ENCODE measurements at places on chromosomes 11 and 22.

DNA sequence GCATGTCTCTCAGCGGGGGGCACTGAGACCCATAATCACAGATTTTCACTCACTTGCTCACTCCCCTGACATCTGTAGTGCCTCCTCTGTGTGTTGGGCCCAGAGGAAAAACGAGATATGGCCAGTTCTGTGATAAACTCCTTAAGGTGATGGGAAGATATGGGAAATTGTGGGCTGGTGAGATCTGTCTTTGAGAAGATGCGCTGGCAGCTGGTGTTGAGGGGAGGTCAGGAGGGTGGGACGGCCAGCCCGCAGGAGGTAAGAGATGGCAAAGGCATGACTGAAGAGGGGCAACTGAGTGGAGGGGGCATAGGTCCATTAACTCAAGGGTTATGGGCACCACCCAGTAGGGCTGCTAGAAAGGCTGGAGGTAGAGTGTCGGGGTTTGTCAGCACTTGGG is 60.1 kb upstream of the CLTCL1 start:
- DNase-seq, result no peak

DNA sequence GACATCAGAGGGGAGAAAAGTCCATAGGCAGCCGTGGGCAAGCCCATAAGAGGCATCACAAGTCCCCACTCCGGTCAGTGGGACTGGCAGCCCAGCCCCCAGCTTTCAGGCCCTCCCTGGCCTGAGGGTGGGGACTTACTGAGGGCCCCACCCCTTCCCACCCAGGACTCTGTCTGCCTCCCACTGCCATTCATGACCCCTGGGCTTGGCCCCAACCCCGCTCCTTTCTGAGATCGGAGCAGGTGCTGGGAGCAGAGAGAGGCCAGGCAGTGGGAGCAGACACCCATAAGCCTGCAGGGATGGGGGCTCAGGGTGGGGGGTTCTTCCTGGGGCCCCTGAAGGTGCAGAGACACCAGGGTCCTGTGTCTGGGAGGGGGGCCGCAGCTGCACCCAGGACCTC is 5.1 kb downstream of the UPK2 start:
- DNase-seq, result no peak

DNA sequence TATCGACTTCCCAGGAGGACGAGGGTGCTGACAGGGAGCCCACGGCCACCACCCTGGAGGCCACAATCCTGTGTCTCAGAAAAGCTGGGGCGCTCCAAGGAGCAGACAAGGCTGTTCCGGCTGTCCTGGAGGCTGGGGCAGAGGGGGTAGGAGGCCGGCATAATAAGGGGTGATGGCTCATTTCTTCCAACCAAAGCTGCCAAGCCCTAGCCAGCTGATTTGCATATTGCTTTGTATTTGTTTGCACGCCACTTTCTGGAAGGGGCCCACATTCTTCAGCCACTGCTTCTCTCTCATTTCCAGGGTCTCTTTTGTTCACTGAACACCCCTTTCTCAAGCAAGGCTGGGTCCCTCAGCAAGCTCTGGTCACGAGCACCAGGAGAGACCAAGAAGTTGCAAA is 4.7 kb downstream of the PDE2A start:
- DNase-seq, result no peak

- no peak for DNase-seq
Measured at GRCh38 chr22:22519591-22519990, 479 bp downstream of the ZNF280A start.

DNA sequence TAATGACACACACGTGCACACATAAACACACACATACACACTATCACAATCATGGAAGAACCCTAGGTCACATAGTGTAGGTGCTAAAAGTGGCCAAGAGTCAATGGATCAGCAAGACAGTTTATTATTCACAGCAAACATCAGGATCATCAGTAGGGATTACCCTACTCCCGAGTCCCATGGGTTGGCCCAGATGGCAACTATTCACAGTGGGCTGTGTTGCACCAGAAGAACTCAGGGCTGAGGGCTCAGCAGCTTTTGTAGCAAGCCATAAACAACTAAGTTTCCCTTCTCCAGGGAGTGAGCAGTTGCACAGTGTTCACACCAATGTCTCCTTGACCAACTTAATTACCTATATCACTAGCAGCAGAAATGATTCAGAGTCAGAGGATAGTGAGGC is 20.8 kb downstream of the PRDM11 start:
- DNase-seq, result no peak

- no peak for DNase-seq
Measured at GRCh38 chr22:42641801-42642413, 1.5 kb upstream of the ATP5MGL start.

Measured in midbrain (tissue), 1 donor.